ENCODE measurements at places on chromosomes 4 and X. TPM values are rescaled to one million over a fixed set of nuclear protein-coding genes. Genes with fewer than 3 reads are reported as not detected.
A peak's percentile ranks its signal among the peaks of the same experiment; 100 is the strongest.

The HELT gene
- not detected for total RNA-seq

The AFAP1 gene
- 6.2 TPM for total RNA-seq

The REPS2 gene
- 11.9 TPM for total RNA-seq

DNA sequence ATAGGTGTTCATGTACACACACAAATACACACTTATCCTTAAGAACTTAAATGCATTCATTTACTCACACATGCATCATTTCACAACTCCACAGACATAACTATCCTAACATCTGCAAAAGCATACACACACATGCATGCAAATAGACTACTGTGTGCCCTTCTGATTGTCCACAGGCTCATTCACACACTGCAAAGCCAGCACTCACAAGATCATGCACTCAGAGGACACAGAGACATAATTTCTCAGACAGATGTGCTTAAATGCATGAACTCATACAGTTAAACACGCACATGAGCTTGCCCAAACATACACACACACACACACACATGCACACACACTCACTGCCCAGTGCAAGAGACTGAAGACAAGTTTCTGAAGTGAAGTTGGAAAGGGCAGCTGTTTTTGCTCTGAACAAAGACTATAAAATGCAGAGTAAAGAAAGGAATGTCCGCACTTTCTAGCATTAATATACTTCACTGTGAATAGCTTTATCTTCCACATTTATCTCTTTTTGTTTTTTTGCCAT is 1018.0 kb upstream of the HS3ST1 start:
- DNase-seq, result no peak

- DNase-seq, result peak; percentile 20
Measured at GRCh38 chr4:7330031-7330596, 104.6 kb downstream of the PSAPL1 start.

GRCh38 chrX:149630681-149631233 is 835 bp downstream of the TMEM185A start:
- DNase-seq, result no peak

DNA sequence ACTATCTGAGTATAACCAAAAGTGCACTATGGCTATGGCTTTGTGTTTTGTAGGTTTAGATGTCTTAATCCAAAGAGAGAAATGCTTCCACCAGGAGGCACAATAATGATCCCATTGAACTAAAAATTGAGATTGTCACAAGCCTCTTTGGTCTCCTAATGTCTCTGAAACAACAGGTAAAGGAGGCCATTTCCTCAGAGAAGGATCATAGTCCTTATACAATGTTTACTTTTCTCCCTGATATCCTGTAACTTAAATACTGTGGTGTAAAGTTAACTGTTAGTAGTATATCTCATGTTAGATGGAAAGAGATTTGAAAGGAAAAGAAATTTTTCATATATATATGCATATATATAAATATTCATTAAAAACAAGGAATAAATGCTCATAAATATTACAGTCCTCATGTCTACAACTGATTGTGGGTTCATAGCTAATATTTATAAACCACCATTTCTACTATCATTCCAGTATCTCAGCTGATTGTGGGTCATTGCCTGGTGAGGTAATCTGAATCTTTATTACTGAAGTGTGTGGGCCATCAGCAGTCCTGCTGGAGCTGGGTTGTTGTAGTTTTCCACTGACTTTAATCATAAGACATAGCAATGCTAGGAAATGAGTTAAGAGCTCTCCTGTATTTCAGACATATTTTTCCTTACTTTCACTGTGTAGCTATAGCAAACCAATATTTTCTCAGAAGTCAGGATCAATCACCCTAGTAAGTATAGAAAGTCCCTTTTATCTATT is 1230.4 kb downstream of the PCDH18 start:
- DNase-seq, result no peak

DNA sequence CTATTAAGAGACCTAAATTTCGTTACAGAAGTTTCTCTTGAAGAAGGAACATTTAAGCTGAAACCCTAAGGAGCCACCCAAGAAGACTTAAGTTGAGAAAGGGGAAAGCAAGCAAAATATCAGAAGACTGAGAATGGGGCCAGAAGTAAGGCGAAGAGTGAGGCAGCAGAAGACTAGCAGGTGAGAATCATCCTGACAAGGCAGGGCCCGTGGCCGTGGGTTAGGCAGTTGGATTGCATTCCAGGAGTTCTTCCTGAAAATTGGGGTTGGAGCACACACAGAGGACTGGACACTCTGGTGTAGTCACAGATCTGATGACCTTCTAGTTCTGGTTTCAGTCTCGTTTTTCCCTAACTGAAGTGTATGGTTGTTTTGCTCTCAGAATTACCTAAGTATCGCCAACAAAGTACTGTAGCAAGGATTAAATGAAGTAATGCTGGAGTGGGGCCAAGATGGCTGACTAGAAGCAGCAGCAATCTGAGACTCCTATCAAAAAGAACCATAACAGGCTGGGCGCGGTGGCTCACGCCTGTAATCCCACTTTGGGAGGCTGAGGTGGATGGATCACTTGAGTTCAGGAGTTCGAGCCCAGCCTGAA is 94.4 kb upstream of the GUCY1A1 start:
- DNase-seq, result no peak

All from heart left ventricle (tissue), 16 donors.